Activated T-helper 2 cell treated with anti-CD3 and anti-CD28 coated beads, Interferon-gamma antibody, Interleukin-2, Interleukin-4, amounts not matched to agents 10 μg/mL and 5 μg/mL and 100 μg/mL, durations not matched to agents 14 hours and 24 hours and 36 hours (primary cell): ENCODE measurements at places on chromosomes 2 and 18.

GRCh38 chr18:68665628-68666027 lies 49.3 kb downstream of the TMX3 start:
- no peak for DNase-seq

DNA sequence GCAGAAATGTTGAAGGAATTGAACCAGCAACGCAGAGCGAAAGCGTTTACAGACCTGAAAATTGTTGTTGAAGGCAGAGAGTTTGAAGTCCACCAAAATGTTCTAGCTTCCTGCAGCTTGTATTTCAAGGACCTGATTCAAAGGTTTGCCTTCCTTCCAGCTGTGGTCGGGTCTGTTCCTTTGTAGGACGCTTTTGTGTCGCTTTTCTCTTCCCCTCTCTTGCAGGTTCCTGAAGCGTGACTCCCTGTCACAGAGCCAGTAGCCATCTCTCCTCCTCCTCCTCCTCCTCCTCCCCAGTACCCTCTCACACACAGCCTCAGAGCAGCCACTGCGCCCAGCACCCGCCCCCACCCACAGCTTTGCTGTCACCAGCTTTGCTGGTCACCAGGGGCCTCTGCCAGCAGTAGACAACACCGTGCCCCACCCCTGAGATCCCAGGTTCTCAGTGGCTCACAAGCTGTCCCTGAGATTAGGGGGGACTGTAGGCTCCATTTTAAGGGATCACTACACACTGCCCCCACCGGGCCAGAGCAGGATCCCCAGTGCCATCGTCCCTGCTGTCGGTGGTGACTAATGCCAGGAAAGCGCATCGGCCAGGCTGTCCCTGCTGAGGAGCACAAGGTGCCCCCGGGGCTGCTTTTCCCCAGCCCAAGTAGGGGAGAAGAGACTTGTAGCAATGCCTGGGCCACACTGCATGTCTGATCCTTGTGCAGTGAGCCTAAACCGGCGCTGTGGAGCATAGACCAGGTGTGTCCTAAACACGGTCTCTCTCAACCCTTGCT lies 242.3 kb downstream of the ATAD2B start:
- no peak for DNase-seq

- DNase-seq, result no peak
These were observed 60.6 kb downstream of the SMAD7 start for GRCh38 chr18:48889981-48890762.

- no peak for DNase-seq
These were observed 470.2 kb downstream of the FBXO15 start for GRCh38 chr18:73677450-73677849.

GRCh38 chr2:15511686-15512085 lies 49.4 kb downstream of the NBAS start:
- no peak for DNase-seq

- DNase-seq, result no peak
These were observed 985 bp downstream of the ILKAP start for GRCh38 chr2:238202326-238203093.

DNA sequence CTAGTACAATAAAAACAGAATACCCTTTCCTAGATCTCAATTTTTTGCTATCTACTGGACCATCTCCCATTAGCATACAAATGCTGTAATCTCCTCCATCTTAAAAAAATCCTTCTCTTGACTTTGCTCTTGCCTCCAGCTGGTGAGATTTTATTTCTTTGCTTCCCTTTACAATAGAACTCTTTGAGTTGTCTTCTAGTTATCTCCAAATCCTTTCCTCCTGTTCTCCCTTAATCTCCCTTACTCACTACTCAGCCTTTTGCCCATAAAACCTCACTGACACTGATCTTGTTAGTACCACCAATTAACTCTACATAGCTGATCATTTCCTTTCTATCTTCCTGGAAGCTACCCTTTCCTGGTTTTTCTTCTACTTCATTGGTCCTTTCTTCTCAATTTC lies 63.5 kb upstream of the FRZB start:
- DNase-seq, result no peak

GRCh38 chr2:4338345-4338744 lies 635.0 kb downstream of the DCDC2C start:
- DNase-seq, result no peak

DNA sequence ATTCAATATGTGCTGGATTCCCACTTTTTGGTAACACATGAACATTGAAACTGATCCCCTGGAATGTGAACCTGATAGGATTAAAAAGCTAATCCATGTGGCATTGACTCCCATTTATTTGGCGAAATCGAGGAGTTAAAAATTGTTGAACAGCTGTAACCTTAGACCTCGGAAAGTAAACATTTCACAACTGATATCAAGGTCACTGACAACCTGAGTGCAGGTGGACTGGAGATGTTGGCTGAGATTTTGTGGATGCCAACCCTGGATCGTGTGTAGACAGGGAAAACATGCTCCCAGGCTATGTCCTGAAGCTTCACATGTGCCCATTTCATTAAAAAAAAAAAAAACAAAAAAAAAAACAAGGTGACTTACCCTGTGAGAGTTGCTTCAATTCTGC lies 204.8 kb downstream of the SETBP1 start:
- no peak for DNase-seq

DNA sequence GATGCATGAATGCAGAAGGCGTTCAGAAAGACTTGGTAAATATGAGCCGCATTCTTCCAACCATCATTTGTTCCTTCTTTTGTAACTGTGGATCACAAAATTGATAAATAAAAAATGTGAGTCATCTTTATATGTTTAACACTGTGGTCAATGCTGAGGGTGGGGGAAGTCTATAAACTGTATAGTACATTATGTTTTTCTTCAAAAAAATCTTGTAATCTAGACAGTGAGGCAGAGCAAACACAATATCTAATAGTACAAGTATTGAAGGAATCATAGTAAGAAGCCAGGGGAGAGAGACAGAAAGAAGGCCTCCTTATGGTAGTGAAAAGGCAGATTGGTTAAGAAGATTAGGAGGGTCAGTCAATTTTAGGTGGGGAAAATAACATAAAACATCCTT lies 30.7 kb upstream of the CALCRL start:
- no peak for DNase-seq

- DNase-seq, result no peak
These were observed 466.6 kb upstream of the ETAA1 start for GRCh38 chr2:66930339-66931220.

GRCh38 chr2:146677280-146677679 lies 1167.5 kb upstream of the ACVR2A start:
- no peak for DNase-seq

- DNase-seq, result no peak
These were observed 28.8 kb downstream of the CNRIP1 start for GRCh38 chr2:68290901-68291300.

GRCh38 chr2:121446647-121447241 lies 83.9 kb upstream of the RNU4ATAC start:
- DNase-seq, result no peak

- DNase-seq, result no peak
These were observed 54.5 kb upstream of the AFF3 start for GRCh38 chr2:100196786-100197494.

- DNase-seq, result no peak
These were observed 100.8 kb upstream of the KCTD1 start for GRCh38 chr18:26649193-26649543.

DNA sequence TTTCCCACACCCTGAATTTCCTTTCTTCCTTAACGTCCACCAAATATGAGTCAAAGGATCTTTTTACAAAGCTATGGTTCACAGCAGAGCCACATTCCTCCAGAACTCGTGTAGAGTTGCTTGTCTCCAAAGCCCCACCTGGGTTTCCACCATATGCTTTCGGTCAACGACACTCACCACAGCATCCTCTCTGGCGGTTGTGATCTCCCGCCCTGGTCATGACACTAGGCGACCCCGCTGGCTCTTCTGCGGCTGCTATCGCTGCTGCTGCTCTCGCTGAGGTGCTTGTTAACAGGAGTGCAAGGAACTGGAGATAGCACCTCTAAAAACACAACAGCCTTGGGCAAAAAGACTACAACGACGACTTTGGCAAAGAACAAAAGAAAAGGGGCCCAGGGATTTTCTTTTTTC lies 340 bp downstream of the SLC40A1 start:
- DNase-seq, result peak; percentile 18

DNA sequence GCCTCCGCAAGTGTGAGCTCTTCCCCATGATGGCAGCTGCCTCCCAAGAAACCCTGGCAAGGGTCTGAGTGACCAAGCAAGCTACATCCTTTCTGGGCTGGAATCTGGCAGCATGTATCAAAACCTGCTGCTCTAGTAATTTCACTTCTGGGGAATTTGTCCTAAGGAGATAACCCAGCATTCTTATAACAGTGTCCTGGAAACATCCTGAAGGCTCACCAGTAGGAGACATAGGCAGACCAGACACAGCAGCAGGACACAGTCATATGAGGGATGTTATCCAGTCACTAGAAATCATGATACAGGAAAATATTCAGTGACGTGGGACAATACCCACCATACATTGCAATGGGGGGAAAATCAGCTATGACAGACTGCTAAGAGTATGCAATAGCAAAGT lies 64.5 kb downstream of the CRACDL start:
- DNase-seq, result no peak

DNA sequence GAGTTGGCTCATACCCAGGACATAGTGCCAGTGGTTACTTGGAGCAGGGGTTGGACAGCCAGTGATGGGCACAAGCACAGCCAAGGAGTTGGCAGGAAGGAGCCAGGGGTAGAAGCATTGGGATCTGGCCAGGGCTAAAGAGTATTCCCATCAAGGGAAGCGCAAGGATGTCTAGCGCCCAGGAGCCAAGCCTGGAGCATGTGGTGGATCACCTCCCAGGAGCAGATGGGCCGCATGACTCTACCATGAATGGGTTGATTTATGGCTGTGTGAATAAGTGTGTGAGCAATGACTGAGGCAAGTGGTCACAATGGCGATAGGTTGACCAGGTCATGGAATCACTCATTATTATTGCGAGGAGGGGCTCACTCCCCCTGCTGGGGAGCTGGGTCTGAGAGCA lies 111.1 kb downstream of the FHOD3 start:
- DNase-seq, result no peak

GRCh38 chr2:138787053-138787666 lies 7.0 kb upstream of the NXPH2 start:
- no peak for DNase-seq

DNA sequence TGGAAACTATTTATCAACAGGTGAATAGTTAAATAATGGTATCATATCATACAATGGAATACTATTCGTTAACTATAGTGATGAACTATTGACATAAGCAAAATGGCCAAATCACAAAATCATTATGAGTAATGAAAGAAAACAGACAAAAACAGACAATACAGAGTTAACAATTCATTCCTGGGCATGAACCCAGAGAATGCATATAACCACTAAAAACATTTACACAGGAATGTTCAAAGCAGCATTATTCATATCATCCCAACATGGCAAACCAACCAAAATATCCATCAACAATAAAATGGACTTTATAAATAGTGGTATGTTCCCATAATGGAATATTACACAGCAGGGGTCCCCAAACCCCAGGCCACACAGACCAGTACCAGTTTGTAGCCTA lies 131.2 kb upstream of the CYP1B1 start:
- DNase-seq, result no peak

DNA sequence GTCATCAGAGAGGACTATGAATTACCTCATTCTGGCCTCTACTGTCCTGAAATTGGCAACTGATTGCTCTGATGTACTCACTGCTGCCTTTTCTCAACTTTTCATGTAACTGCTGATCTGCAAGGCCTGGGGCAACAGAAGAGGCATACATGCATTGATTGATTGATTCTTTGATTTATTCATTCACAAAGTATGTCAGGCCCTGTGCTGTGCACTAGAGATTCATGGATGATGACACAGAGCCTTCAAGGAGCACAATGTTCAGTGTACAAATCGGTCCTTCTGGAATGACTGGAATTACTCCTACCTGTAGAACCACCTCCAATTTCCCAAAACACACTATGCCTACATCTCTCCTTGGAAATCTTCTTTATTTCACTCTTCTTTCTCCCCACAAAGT lies 111.3 kb downstream of the LRATD1 start:
- DNase-seq, result no peak

DNA sequence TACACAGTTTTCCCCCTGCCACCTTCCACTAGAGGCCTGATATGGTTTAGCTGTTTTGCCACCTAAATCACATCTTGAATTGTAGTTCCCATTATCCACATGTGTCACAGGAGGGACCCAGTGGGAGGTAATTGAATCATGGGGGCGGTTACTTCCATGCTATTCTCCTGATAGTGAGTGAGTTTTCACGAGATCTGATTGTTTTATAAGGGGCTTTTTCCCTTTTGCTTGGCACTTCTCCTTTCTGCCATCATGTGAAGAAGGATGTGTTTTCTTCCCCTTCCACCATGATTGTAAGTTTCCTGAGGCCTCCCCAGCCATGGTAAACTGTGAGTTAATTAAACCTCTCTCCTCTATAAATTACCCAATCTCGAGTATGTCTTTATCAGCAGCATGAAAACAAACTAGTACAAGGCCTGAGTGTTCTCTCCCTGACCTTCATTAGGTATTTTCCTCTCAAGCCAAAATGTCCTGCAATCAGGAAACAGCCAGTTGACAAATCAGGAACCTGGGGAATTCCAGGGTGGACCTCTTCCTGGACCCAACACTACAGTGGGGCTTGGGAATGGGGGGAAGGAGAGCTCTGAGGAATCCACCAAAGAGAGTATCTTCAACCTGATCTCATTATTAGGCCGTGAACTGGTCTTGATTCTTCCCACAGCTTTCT lies 129.9 kb downstream of the TXNL1 start:
- DNase-seq, result no peak

DNA sequence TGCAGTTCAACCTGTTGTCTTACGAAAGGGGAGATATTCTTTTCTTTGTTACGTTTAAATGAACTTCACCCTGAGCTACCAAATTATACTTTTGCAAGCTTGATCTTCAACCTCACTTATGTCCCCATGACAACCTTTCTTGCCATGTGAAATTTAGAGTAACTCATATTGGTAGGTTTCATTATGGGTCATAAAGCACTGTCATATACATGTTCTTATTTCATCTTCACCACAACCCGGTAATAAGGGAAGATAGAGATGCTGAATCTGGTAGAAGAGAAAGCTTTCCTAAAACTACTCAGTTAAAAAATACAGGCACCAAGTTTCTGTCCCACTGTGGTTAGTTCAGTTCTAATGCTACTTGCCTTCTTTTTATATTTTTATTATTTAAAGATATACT lies 208.5 kb upstream of the NRP2 start:
- no peak for DNase-seq

GRCh38 chr2:46284796-46285195 lies 12.4 kb upstream of the EPAS1 start:
- DNase-seq, result no peak

GRCh38 chr2:166381-166780 lies 97.5 kb downstream of the SH3YL1 start:
- DNase-seq, result no peak
